ENCODE measurements at places on chromosomes 16 and 17. TPM values are rescaled to one million over a fixed set of nuclear protein-coding genes. Genes with fewer than 3 reads are reported as not detected.

- DNase-seq = no peak
Observed at GRCh38 chr17:39591958-39592954, 15.5 kb downstream of the NEUROD2 start.

DNA sequence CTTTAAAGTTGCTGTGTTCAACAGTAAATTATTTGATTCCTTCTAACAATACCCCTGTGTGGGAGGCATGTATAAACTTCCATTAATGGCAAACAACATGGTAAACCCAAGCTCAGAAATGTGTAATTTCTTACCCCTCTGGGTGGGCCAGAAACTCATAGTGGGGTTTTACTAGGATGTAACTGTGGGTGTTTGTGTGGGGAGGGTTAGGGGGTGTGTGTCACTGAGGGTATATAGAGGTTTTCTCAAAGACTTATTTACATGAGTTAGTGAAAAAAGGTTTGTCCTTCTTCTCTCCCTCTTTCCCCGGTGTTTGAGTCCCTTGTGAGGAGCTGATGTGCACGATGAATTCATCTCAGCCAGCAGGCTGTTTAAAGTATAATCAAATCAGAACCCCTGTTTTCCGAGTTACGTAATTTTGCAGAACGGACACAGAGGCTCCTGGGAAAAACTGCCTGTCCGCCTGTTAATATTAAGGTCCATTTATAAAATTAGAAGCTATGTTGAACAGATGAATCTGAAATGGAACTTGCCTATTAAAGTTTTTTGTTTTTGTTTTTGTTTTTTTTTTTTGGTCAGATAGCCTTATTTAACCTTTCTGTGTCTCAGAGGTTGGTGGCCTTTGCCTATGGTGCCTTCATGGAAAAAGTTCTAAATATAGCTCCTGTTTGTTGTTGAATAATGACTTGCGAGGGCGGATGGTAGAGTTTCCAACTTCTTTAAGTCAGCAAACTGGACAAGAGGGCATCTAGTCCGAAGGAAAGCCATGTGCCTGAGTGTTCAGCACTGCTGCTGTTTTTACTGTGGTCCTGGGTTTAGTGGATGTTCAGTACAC is 73.3 kb downstream of the MSI2 start:
- no peak for DNase-seq

GRCh38 chr17:80793421-80793820 is 198.2 kb upstream of the CHMP6 start:
- no peak for DNase-seq

GRCh38 chr16:3530371-3530914 is 29.6 kb downstream of the CLUAP1 start:
- DNase-seq = no peak

DNA sequence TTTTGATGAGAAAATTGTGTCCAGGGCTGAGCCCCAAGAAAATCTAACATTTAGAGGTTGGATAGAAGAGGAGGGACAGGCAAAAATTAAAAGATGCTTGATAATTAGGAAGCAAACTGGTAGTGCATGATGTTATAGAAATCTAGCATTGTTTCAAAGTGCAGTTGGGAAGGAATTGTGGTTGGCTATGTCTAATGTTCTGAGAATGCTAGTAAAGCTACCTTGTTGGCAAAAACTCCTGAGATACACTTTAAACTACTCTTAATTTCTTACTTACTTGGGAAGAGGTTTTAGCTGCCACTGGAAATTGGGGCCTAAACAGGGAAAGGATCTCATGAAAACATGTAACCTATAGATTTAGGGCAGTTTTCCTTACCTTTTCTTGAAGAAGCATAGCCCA is 48.3 kb downstream of the MAP2K4 start:
- DNase-seq = no peak

- DNase-seq = no peak
Observed at GRCh38 chr16:79061181-79061580, 539.4 kb downstream of the MAF start.

DNA sequence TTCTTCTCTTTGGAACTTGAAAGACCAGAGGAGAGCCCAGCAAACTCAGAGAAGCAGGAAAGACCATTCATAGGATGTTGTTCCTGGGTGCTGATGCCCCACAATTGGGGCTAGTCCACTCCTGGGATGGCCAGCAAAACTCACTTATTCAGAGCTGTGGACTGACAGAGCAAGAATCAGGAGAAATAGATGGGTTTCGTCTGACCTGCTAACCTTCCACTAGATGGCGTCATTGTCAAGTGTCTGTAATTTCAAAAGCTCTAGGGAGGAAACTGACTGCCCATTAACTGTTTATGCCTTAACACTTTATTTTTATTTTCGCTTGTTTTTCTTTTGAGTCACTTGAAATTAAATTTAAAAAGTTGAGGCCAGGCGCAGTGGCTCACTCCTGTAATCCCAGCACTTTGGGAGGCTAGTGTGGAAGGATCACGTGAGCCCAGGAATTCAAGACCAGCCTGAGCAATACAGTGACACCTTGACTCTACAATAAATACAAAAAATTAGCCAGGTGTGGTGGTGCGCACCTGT is 28.7 kb upstream of the MILR1 start:
- no peak for DNase-seq

DNA sequence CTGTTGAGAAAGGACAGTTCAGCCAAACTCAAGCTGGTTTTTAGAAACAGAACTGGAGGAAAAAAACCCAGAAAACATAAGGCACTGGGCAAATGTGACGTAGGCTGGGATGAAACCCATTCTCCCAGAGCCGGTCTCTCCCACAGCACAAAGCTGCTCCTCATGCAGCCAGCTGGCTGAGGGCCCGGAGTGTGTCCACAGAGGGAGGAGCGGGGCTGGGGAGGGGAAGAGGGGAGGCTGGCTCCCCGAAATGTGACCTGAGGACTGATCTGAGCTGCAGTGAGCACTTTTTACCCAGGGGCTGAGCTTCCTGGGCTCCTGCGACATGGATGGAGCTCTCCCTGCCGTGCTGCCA is 20.8 kb downstream of the FOXF1 start:
- no peak for DNase-seq

DNA sequence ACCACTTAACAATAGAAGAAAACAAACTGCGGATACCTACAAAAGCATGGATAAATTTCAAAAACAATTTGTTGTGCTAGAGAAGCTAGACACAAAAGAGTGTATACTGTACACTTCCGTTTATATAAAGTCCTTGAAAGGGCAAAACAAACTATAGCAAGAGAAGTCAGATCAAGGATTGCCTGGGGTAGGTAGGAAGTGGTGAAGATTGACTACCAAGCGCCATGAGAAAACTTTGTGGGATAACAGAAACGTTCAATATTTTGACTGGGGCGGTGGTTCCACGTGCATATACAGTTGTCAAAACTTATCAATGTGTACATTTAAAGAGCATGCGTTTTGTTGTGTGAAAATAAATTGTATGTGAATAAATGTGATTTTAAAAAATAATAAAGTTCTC is 55.6 kb upstream of the CCL2 start:
- DNase-seq = no peak

DNA sequence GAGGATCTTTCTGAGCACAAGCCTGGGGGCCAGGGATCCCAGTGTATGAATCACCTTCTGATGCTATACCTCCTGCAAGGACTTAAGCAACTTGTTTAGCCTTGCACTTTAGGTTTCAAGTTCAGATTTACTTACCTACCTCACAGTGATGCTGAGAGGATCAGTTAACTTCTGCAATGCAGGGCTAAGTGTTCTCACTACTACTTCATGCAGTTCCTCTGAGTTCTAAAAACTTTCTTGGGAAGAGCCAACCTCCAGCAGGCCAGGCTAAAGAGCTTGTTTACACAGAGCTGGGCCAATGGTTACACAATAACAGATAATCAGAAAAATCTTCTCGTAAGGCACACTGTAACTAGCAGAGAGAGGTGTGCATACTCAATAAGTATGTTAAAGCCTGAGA is 13.0 kb downstream of the VEZF1 start:
- DNase-seq = no peak

GRCh38 chr16:3112881-3113574 is 642 bp downstream of the ZNF205 start:
- DNase-seq = no peak

DNA sequence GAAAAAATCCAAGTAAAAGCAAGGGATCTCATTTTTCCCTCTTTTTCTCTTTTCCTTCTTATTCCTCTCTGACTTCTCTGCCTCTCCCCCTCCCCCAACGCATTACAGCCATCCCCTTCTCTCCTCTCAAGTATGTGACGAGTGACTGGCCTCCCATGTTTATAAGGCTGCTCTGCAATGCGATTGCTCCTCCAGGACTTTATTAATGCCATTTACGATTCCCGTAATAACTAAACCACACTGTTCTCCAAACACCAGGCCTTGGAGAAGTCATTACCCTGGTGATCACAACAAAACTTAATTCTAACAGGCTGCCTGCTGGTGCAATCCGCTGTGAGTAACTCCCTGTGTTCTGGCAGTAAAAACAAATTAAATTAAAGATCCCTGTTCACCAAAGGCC is 88.8 kb downstream of the HS3ST3B1 start:
- DNase-seq = no peak

DNA sequence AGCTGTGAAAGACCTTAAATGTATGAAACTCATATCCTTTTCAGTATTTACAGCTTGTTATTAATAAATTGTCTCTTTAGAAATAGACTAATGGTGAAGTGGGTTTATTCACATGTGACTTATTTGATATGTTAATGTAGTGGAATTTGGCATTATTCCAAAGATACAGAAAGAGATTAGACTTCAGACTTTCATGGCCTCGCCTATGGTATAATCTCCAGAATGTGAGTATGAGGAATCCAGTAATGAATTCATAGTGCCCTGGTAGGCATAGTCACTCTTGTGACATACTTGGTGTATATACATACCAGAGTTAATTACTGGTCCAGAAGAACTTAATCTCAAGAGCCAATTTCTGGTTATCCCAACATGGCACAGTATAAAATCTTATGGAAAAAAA is 72.7 kb downstream of the OMG start:
- no peak for DNase-seq

GRCh38 chr17:61551255-61551742 is 39.7 kb downstream of the NACA2 start:
- DNase-seq = no peak

DNA sequence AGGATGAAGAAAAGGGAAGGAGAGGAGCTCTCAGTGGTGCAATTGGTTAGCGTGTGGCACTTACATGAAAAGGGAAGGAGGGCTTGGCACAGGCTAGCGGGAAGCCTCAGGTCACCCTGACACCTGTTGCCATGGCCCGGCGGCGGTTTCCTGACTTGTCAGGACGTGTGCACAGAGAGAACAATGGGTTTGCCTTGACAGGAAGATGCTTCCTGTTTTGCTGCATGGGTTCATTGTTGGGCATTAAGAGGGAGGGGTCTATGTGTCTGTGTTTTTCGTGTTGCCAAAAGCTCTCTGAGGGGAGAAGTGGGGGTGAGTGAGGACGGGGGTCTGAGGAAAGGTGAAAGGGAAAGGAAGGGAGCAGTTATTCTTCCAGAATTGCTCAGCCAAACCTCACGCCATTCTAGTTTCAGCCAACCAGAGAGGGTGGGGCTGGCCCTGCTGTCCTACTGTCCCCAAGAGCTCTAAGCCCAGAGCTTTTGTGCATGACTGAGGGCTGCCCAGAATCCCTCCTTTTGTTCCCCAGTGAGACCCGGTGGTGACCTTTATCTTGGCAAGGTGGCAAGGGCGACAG is 17.1 kb upstream of the CCR7 start:
- no peak for DNase-seq

The TBC1D3E gene
- total RNA-seq = not detected

The CDRT4 gene
- total RNA-seq = 5.0 TPM

The CFAP97D1 gene
- not detected for total RNA-seq

The PRSS33 gene
- total RNA-seq = not detected

The PERCC1 gene
- total RNA-seq = not detected

The TP53TG3C gene
- not detected for total RNA-seq

The TNFRSF17 gene
- not detected for total RNA-seq

The PRR35 gene
- not detected for total RNA-seq

All from T-helper 17 cell (primary cell).